ENCODE measurements at places on chromosomes 6 and 20.

DNA sequence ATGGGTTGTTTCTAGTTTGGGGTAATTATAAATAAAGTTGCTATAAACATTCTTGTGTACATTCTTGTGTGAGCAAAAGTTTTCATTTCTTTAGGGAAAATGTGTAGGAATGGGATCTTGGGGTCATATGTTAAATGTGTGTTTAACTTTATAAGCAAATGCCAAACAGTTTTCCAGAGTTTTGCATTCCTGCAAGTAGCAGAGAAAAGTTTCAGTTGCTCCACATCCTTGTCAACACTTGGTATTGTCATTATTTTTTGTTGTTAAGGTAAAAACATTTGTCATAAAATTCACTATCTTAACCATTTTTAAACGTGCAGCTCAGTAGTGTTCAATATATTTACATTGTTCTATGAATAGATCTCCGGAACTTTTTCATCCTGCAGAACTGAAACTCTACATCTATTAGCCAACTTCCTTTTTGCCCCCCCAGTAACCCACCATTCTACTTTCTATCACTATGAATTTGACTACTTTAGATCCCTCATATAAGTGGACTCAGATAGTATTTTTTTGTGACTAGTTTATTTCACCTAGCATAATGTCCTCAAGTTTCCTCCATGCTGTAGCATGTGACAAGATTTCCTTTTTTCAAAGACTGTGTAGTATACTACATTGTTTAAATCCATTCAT, 48.4 kb downstream of the PHACTR2 start:
- no peak for DNase-seq

DNA sequence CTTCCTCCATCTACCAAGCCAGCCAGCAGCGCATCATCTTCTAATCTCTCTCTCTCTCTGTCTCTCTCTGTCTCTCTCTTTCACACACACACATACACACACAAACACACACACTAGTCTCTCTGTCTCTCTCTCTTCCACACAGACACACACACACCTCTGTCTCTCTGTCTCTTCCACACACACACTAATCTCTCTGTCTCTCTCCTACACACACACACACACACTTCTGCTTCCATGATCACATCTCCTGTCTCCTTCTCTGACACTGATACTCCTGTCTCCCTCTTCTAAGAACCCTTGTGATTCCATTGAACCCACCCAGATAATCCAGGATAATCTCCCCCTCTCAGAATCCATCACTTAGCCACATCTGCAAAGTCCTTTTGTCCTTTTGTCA, 181.3 kb downstream of the NFATC2 start:
- no peak for DNase-seq

- no peak for DNase-seq
Observed at GRCh38 chr6:34692280-34692679, 4.3 kb downstream of the ILRUN start.

GRCh38 chr6:125818772-125819260, 28.1 kb downstream of the NCOA7 start:
- DNase-seq = no peak

DNA sequence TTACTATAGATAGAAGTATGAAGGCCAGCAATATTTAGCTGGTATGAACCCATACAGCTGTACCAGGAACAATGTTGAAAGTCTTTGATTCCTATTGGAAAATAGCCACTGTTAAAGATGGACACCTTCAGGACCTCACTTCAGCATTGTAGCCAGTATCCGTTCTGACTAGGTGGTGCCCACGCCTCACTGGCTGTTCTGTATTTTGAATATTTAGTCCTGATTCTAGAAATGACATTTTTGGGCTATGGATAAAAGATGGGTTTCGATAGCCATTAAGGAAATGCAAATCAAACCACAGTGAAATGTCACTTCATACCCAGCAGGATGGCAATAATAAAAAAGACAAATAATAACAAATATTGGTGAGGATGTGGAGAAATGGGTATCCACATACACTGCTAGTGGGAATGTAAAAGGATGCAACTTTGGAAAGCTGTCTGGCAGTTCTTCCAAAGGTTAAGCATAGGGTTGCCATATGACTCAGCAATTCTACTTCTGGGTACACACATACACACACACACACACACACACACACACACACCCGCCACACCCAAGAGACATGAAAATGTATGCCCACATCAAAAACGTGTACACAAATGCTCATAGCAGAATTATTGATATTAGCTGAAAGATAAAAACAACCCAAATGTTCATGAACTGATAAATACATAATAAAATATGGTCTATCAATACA, 56.8 kb downstream of the UTRN start:
- no peak for DNase-seq

- no peak for DNase-seq
Observed at GRCh38 chr6:11688425-11688709, 90.2 kb downstream of the ADTRP start.

DNA sequence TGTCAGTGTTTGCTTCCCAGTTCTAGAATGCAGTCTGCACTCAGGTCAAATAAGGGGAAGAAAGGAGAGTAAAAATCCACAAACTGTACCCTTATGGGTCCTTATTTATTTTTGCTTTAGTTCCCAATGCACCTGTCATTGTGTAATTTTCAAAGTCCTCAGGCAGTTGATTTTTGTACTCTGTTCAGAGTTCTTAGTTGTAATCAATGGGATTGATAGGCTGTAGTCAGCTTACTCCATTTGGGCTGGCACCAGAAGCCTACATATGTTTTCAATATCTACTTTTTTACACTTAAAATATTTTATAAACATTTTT, 18.6 kb downstream of the AIG1 start:
- no peak for DNase-seq

GRCh38 chr6:100691972-100692371, 189.2 kb downstream of the ASCC3 start:
- DNase-seq = no peak

DNA sequence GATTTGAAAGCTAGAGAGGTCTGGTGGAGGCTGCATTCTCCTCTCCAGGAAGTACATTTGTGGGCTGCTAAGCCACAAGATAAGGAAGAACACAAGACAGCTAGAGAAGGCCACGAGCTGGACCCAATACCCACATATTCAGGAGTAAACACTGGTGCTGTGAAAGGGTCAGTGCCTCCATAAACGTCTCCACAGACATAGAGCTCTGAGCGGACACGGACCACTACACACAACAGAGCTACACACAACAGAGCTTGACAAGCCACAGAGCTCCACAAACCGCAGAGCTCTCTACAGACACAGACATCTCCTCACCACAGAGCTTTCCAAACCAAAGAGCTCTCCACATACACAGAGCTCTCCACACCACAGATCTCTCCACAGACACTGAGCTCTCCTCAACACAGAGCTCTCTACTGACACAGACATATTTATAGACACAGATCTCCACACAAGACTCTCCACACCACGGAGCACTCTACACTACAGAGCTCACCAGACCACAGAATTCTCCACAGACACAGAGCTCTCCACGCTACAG, 51.9 kb downstream of the ERMARD start:
- DNase-seq = peak; percentile 20

GRCh38 chr6:17267566-17267965, 13.6 kb upstream of the RBM24 start:
- DNase-seq = no peak

GRCh38 chr6:36848658-36849441, 9.6 kb upstream of the CPNE5 start:
- peak; percentile 44 for DNase-seq

- DNase-seq = no peak
Observed at GRCh38 chr6:168017629-168018028, 20.2 kb downstream of the KIF25 start.

- no peak for DNase-seq
Observed at GRCh38 chr6:38354905-38355304, 284.8 kb downstream of the BTBD9 start.

DNA sequence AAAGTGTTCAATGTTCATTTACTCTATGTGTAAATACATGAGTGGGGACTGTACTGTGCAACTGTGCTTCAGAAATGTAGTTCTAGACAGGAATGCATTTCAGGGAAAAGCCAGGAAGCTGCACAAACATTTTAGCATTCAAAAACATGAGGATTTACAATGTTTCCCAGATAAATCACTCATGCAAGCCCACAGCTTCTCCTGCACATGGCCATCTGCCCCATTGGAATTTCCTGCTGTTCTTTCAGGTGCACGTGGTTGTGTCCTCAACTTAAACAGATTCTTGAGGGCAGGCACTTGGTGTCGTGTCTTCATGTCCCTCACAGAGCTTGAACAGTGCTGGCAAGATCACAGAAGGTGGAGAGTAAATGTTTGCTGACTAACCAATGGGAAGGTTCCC, 101.5 kb downstream of the UNC5CL start:
- no peak for DNase-seq

GRCh38 chr6:42199106-42199981, 4.6 kb upstream of the GUCA1B start:
- peak; percentile 49 for DNase-seq

DNA sequence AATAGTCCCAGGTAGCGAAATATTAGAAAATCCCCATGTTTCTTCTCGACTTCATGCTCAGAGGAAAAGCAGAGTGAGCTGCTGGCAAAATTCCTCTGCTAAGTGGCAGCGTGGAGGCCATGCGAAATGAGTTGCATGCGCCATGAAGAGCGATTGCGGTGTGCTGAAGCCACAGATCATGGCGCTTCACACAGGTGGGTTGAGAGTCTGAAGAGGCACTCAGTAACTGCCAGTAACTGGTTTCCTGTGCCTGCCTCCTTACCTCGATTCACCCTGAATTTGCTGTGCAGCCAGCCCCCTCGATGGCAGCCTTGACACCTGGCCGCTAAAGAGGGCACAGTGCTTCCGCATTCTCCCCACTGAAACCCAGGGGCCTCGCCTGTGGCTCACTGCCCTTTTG, 301.5 kb downstream of the NRN1 start:
- DNase-seq = no peak

GRCh38 chr6:1837826-1838225, 228.1 kb downstream of the FOXC1 start:
- no peak for DNase-seq

GRCh38 chr6:52551483-52552277, 25.2 kb downstream of the TRAM2 start:
- DNase-seq = no peak

DNA sequence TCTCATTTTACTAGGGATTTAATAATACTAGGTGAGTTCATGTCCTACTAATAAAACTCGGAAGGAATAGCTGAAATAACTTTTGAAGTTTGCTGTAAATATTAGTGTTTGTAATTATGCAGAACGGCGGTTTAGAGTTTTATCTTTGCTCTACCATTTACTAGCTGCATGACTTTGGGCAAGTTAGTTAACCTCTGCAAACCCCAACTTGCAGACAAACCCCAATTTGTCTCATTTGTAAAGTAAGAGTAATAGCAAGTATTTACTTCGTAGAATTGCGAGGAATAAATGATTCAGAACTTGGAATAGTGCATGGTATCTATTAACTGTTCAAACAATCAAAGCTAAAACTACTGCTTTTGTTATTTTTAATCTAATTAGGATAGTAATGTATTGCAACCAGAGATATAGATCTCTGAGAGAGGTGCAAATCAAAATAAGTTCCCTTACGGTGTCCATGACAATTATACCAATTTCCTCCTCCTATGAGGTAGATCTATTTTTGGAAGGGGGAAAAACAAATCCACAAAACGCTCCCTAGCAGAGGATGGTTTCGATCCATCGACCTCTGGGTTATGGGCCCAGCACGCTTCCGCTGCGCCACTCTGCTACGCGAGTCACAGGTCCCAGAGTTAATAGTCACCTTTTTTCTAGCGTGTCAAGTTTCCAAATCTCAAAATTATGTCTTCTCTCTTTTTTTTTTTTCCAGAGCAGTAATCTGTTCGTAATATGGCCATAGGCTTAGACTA, 35.1 kb upstream of the BTN3A2 start:
- peak; percentile 53 for DNase-seq

DNA sequence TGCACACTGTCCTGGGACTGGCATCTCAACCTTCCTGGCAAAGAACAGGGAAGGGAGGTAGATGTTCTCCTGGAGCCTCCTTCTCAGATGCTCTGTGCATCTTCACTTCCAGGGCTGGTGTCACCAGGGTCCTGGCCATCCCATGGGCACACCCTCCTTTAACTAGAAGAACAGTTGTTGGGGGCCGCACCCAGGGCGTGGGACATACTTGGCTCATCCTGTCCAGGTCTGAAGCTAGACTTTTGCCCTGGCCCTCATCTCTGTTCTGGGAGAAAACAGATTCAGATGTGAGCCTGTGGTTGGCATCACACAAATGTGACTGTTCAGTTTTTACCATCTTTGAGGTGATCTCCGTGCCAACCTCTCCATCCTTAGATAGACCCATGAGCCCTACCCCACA, 41.6 kb downstream of the FOXC1 start:
- DNase-seq = no peak

DNA sequence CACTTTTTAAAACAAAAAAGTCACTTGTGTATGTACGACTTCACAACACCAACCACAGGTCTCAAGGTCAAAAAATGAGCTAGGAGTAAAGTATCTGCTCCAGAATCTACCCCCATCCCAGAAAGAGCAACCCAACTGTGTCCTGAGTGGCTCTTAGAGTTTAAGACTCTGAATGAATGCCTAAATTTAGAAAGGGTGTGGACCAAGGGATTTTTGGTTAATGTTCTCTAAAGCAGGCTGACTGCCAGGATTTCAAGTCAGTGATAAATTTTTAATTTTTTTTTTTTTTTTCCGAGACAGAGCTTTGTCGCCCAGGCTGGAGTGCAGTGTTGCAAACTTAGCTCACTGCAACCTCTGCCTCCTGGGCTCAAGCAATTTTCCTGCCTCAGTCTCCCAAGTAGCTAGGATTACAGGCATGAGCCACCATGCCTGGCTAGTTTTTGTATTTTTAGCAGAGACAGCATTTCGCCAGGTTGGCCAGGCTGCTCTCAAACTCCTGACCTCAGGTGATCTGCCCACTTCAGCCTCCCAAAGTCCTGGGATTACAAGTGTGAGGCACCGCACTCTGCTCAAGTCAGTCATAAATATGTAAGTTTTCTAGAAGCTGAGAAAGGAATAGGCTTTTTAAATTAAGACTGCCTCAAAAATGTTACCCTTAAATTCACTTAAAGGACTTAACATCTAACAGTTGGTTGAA, 20.2 kb downstream of the STAU1 start:
- no peak for DNase-seq

DNA sequence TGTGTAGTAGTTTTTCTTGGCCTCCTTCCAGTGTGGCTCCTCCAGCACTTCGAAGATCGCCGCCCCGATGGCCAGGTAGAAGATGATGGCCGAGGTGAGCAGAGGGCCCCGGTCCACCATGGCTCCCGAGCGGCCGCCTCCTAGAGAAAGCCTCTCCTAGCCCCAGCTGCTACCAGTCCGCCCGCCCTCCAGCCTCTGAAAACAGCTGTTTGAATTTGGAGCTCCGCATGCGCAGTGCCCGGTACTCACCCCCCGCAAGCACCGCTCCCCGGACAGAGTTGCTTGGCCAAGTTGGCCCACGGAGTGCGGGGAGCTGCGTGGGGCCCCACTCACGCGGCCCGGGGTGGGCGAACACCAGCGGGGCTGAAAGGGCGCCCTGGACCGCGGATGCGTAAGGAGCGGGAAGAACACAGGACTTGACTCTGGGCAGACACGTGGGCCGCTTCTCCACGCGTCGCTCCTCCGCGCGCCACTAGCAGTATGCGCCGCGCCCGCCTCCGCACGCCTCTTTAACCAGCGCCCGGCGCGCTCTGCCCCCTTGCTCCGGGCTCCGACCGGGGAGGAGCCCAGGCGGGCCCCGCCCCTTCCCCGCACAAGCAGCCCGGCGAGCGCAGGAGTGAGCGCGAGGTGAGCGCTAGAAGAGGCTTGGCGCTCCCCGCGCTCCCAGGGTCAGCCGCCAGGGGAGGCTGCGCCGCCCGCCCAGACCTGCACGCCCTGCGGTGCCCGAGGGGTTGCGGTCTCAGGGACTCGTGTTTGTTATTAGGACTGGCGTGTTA, at the start of gene KCNK5:
TSS of gene KCNK5 (minus strand) at position 484 of the 776 bp plus-strand sequence. CDS start at position 120, 364 bp downstream.
- DNase-seq = peak; percentile 78

Data from common myeloid progenitor, CD34-positive (primary cell).